ENCODE measurements at places on chromosomes 6 and 20.

GRCh38 chr20:23094213-23094896 lies 8.2 kb upstream of the CD93 start:
- no peak for DNase-seq

- no peak for DNase-seq
These were observed 425.5 kb downstream of the TBC1D32 start for GRCh38 chr6:120908767-120909166.

- no peak for DNase-seq
These were observed 64.3 kb downstream of the FNDC1 start for GRCh38 chr6:159233365-159234101.

DNA sequence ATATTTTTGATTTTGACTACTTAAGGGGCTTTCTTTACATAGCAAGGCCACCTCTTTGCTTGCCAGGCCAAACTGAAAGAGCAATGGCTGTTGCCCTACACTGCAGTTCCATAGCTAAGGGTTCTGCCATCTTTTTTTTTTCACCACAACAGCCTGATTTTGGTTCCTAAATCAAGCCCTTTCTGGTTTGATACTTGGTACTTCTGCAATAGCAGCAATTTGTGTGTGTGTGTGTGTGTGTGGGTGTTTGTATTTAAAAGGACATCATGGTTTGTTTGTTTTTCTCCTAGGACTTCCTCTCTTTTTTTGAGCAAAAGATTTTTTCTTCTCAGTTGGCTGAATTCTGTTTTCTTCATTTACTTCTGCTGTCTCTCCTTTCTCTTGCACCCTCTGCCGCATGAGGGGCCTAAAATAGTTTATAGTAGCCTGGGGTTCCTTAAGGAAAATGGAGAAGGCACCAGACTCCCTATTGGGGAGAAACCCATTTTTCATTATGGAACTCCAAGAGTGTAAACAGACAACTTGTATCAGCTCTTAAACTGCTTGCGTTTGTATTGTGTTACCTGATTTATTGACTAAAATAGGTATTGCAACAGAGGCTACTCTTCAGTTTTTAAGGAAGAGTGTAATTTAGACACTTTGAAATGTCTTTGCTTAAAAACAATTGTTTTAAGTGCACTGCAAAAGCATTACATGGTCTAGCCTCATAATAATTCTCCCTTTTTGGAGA lies 12.2 kb upstream of the GCLC start:
- DNase-seq = no peak

DNA sequence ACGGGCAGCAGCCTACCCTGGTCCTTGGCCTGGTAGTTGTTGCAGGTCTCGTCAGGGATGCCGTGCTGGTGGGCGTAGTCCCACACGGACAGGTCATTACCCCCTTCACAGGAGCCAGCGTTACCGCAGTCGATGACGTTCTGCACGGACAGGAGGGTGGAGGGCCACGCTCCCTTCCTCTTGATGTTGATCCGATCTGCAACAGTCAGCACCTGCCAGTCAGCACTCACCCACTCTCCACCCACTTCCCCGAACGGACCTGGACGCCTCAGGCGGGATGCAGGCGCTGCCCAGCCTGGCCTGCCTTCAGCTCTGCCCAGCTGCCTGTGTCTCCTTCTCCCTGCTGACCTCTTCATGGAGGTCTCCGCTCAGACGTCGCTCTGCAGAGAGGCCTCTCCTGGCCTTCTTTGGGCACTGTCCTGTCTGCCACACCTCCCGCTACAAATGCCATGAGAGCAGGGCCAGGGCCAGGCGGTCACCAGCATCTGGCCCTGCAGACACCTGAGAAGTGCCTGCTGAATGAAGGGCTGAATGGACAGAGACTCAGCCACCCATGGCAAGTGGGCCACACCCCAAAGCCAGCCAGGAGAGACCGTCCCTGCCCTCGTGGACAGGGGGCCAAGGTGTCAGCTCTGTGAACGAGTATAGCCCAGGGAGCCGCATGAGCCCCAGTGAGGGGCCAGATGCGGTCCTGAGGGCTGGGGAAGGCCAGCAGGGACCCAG lies 5.4 kb downstream of the CTSZ start:
- DNase-seq = no peak

DNA sequence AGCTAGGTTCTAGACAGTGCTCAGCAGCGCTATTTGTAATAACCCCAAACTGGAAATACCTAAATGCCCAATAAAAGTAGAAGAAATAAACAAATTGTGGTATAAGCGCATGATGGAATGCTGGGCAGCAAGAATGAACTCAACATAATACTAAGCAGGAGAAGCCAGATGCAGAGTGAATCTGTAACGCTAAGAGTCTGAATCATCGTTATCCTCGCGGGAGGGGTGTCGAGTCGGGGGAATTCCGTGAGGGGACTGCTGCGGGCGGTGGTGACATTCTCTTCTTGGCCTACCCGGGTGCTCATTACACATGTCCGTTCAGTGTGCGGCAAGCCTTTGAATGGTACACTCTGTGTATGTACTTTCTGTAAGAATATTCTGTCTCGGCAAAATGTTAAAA lies 83.7 kb downstream of the SULF2 start:
- no peak for DNase-seq

DNA sequence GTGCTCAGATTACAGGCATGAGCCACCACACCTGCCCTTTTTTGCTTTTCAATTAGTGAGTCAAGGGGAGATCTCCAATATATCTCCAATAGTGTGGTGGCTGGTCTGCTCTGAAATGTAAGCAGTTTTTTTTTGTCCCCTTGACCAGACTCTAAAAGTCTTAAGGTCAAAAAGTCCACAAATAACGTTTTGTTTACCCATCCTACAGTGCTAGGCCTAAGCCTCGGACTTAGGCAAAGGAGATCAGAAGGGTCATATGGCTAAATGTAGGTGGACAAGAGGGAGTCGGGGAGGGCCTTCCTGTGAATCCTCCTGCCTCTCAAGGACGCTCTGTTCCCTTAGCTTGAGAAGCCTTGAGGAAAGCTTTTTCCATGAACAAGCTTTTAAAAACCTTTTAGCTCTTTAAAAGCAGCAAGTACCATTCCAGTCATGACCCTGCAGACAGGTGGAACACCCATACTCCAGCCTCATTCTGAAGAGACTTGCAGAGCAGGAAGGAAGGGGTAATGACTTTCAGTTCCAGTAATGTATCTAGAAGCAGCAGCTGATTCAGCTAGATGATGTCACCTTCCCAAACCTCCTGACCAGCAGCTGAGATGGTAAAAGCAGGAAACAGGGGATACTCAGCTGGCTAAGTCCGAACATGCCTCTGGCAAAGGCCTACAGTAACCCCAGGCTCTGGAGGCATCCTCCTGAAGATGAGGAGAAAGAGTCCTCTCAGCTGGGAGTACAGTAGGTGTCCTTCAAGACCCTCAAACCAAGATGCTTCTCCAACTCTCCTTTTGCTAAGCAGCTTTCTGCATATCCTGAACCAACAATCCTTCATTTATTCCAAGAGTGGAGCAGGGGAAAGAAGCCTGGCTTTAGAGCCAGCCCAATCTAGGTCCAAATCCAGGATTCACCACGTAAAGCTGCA lies 23.6 kb downstream of the BCL2L1 start:
- peak; percentile 57 for DNase-seq

DNA sequence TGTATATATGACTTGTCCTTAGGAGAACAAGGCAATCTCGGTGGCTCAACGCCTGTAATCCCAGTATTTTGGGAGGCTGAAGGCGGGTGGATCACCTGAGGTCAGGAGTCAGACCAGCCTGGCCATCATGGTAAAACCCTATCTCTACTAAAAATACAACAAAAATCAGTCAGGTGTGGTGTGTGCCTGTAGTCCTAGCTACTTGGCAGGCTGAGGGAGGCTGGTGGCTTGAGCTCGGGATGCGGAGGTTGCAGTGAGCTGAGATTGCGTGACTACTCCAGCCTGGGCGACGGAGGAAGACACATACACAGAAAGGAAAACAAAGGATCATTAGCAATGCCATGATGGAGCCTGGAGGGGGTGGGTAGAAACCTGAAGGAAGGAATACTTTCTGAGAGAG lies 166.6 kb upstream of the RREB1 start:
- no peak for DNase-seq

- DNase-seq = no peak
These were observed 41.9 kb downstream of the HBS1L start for GRCh38 chr6:135012764-135013163.

- no peak for DNase-seq
These were observed 131.6 kb upstream of the NEDD9 start for GRCh38 chr6:11363881-11364576.

- DNase-seq = no peak
These were observed 115.3 kb upstream of the ESR1 start for GRCh38 chr6:151692216-151692615.

DNA sequence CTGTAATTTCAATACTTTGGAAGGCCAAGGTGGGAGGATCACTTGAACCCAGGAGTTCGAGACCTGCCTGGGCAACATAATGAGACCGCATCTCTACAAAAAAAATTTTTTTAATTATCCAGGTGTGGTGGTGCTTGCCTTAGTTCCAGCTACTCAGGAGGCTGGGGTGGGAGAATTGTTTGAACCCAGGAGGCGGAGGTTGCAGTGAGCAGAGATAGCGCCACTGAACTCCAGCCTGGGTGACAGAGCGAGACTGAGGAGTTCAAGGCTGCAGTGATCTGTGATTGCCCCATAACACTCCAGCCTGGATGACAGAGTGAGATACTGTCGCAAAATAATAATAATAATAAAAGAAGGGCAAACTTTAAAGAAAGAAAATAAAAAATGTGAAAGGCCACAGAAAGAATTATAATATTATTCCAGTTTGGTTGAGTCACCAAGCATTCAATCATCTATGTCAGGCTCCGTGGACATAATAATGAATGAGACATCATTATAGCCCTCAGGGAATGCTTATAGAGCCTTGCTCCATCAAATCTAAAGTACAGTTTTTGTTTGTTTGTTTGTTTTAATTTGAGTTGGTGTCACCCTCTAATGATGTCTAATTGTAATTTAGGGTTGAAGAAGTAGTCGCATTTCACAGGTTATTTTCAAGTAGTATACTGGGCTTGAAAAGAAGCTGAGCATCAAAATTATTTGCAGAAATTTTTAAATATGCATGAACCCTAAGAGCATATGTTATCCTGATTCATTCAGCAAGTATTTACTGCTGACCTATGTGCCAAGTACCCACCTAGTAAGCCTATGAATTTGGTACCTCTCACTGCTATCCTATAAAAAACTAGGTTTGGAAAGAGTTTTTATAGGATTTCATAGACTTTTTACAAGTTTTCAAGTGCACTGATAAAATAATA lies 15.1 kb downstream of the GLYATL3 start:
- no peak for DNase-seq

- DNase-seq = no peak
These were observed 4.3 kb downstream of the BPIFB4 start for GRCh38 chr20:33083544-33084340.

GRCh38 chr6:81889377-81890053 lies 137.0 kb upstream of the TENT5A start:
- no peak for DNase-seq

DNA sequence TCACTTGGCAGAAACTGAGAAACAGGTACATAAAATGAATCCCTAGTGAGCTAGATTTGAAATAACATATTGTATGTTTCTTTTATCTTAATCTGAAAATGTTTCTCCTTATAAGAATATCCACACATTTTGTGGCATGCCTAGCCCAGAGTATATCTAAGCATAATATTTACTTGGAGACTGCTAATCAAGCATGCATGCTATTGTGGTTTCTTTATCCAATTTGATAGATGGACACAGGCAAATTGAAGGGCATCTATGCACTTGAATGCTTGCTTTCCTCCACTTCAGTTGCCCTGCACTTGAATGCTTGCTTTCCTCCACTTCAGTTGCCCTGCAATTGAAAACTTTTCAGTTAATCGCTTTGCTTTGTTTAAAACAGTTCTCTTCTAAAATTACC lies 729.8 kb downstream of the TBC1D32 start:
- no peak for DNase-seq

DNA sequence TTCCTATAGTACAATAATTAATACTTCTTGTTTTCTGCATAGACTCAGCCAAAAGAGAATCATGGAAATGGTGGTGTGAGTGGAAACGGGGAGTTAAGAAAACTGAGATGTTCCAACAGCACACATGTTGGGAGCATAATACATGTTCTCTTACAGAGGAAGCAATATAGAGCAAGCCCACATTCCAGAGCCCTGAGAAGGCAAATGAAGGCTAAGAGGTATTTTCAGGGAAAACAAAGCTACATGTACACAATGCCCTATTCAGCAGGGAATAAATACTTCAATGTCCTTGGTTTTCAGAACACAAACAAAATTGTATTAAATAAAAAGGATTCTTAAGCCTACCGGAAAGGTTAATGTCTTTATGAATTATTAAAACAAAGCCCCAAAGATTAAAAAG lies 35.1 kb upstream of the SMIM8 start:
- no peak for DNase-seq

DNA sequence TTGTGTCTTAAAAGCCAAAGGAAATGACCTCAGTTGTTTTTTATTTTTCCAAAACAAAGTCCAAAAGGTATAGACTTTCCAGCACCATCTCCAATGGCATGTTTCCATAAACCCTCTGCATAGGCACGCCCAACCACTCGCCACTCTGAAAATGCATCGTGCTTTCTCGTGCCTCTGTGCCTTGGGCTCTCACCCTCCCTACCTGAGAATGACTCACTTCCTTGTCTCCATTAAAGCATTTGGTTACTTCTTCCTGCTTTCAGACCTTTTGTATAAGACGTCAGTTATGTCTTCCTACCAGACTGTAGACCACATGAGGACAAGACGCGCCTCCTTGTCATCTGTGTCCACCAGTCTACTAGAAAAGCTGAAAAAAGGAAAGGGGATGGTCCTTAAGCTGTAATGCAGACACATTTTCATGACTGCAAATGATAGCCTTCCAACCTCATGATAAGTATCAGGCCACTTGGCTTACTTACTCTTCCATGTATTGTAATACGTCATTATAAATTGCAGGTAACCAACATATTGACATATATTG lies 61.2 kb upstream of the CDYL start:
- DNase-seq = no peak

DNA sequence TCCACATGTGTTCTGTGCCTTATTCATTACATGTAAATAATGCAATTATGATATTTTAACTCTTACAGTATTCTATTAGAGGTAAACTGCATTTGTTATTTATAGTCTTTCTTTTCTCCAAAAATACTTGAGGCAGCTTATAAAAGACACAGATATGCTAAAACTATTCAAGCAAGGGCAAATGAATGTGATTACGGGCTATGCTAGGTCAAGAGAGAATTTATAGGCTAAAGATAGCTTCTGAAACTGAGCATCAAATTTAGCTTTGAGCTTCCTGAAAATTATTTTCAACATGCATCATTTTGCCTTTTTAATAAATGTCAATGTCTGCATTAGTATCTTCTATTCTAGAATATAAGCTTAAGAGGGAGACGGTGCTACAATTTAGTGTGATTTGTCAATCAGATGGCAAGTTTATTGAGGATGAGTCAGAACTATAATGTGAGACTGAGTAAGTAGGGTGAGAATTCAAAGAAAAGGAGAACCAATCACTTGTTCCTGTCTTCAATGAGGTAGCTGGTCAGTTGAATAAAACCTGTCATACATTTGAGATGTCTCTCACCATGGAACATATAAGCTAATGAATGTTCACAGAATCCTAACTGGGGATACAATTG lies 669.4 kb upstream of the CITED2 start:
- no peak for DNase-seq

- no peak for DNase-seq
These were observed 128.3 kb downstream of the OLIG3 start for GRCh38 chr6:137365707-137366437.
